ENCODE measurements at places on chromosomes 16 and 17.

- DNase-seq: peak; percentile 47
These were observed 1.3 kb downstream of the TUBB3 start for GRCh38 chr16:89924297-89924924.

DNA sequence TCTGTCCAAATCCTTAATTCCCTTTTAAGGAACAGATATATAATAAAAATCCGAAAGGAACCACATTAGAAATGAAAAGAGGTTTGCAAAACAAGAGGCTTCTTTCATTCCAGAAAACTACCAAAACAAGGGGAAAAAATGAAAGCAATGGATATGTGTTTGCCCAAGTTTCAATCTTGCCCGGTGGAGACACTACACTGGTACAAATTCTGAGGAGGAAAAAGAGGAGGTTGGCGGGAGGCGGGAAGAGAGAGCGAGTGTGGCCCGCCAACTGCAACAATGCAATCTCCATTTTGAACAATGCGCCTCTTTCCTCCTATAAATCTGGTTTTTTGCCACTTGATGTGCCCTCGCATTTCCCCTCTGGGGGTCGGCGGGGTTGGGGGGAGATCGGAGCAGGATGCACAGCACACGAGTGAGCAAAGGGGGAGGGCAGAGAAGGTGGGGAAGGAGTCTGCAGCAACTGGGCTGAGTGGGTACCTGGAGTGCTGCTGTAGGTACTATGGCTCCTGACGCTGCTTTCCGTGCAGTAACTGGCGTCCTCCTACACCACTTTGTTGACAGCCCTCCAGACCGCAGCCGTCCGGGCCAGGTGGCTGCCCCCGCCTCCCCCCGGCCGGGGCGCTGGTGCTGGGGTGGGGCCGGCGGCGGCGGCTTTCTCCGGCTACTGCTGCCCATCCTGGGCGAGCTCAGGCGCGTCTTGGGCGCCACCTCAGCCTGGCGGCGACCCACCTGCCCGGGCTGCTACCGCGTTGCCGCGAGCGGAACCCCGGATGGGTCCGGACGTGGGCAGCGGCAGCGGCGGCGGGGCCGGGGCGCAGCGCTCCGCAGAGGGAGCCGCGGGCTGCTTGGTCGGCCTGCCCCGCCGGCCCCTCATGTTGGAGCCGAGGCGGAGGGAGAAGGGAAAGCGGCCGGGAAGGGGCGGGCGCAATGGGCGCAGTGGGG, 93.8 kb upstream of the PLEKHM1 start:
- DNase-seq: no peak

DNA sequence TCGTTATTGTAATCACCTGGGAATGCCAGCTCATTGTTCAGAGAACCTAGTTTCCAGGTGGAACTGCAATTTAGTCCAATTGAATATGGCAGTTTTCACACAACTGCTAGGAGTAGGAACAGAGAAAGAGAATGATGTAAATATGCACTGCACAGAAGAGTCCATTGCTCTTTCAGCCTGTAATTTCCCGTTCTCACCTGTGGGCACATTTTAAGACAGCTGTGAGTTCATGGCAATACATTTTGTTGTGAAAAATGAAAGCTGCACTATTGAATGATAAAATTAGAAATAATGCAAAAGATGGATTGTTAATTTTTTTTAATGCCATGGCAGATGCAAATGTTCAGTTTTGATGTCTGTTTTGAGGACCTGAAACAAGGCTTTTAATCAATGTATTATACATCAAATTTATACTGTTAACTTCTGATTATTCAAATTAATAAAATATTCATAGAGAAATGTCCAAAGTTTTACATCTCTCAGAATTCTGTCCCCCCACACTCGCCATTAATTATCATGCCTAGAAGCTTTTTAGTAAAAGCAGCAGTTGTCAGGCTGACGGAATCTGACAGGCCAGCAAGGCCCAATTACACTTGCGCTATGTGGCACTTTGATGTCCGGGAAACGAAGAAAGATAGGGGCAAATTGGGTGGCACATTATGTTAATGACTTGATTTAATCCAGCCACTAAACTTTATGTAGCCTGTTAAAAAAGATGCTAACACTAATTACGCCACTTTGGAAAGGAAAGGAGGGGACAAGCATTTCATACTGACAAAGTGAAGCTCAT, 72.2 kb downstream of the RPGRIP1L start:
- no peak for DNase-seq

- no peak for DNase-seq
These were observed 164.1 kb downstream of the CMIP start for GRCh38 chr16:81608523-81609209.

- DNase-seq: peak; percentile 21
These were observed 331 bp upstream of the CCDC92B start for GRCh38 chr17:2749784-2750181.

GRCh38 chr17:27414271-27414670, 42.0 kb upstream of the KSR1 start:
- DNase-seq: no peak

DNA sequence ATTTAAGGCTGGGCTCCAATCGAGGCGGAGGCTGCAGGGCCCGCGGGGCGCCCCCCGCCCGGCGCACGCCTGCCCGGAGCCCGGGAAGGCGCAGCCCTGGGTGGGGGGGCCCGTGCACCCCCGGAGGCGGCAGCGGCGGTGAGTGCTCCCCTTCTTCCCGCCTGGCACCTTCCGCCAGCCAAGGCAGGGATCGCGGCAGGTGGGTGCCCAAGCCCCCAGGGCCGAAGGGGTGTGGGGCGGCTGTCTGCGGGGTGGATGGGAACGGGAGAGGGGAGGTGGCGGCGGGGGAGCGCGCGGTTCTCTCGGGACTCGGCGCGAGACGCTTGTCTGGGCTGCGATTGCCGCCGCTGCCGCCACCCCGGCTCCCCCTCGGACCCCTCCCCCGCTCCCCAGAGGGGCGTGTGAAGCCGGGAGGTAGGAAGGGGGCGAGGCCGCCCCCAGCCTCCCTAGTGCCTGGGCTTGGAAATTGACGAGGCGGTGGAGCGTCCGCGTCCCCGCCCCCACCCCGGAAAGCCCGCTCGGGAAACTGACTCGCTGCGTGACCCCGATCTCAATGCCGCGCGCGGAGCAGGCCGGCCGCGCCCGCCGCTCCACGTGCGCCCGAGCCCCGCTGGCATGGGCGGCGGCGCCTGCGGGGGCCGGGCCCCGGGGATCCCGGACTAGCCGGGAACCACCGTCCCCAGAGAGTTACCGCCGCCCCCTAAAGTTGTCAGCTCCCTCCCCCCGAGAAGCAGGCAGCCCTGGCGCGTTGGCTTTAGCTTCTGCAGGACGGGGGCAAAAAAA, 231.5 kb downstream of the MRTFB start:
- no peak for DNase-seq

GRCh38 chr17:62963296-62963695, 2.7 kb upstream of the TANC2 start:
- no peak for DNase-seq

DNA sequence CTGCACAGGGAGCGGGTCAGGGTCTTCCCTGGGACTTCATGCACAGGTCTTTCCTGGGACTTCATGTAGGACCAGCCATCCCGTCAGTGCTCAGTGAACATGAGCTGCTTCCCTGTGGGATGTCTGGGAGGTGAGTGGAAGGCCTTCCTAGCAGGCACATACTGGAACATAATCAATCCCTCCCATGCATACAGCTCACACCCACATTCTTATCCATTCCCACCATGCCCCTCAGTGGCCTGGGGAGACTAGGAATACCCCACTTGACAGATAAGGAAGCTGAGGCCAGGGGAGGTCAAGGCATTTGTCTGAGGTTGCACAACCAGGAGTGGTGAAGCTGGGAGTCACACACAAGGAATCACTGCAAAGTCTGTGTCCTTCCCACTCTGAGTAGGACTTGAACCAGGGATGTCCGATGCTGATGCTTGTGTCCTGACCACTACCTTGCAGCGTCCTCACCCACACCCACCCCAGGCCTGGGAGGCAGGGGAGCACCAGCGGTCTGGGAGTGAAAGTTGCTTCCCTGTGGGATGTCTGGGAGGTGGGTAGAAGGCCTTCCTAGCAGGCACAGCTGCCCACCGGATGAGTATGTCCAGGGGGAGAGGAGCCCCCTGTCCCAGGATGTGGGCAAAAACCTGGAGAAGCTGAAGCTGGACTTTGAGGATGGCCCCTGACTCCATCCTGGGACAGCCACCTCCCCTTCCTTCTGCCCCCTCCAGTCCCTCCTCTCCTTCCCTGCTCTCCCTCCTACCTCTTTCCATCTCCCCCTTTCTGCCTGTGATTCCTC, 1.0 kb upstream of the NLRC5 start:
- no peak for DNase-seq

GRCh38 chr17:35476283-35476820, 27.8 kb upstream of the SLFN13 start:
- DNase-seq: no peak

GRCh38 chr17:7379134-7379533, 1.8 kb upstream of the TNK1 start:
- no peak for DNase-seq

DNA sequence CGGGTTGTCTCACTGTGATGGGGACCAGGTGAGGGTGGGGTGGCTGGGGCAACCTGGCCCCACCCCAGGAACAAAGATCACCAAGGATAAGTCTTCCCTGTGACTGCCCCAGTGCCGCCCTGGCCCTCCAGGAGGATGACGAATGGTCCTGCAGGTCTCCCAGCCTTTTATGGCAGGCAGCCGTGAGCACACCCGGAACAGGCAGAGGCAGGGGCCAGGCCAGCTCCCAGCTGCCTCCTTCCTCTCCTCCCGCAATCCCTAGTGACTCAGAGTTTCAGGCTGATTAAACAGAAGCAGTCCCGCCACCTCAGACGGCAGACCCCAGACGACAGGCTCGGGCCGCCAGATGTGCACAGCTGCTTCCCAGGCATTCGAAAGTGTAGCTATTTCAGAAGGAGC, 13.3 kb downstream of the JUP start:
- no peak for DNase-seq

- DNase-seq: no peak
These were observed 1.7 kb downstream of the ANKS4B start for GRCh38 chr16:21235199-21235585.

GRCh38 chr17:7258731-7259554, 3.3 kb downstream of the CLDN7 start:
- DNase-seq: no peak

DNA sequence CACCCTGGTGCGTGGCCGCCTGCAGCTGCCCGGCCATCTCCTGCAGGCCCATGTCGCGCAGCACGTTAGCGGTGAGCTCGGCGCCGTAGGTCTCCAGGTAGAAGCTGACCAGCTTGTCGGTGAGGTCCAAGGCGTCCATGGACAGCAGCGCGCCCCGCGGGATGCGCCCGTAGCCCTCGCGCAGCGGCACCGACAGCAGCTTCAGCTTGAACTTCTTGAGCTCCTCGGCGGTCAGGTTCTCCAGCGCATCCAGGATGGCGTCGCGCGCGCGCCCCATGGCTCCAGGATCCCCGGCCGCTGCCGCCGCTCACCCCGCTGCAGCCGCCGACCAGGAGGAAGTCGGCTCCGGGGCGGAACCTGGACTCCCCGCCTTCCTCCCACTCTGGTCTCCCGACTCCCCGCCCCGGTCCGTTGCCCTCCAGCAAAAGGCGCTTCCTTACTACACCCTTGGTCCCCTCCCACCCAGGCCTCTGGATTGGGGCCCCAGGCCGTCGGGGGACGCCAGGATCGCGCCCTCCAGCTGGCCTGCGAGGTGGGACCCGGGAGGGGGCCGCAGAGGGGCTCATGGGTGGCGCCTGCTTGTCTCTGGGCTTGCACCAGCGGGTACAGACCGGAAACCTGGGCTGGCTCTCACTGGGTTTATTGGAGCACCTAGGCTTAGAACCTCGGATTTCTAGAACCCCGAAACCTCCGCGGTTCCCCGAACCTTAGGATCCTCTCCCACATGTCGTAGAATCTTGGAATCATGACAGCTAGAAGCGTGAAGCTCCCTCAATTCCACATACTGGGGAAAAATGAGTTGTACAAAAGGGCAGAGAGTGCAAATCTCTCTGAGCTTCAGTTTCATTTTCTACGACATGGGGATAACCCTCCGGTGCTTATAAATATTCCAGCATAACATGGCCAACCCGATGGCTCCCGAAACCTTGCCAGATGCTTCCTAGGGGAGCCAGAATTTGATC, at the start of gene PYCARD:
Gene PYCARD, minus strand, starts transcription at position 347 of the 962 bp plus-strand sequence. Its CDS starts 70 bp downstream, at position 277.
- no peak for DNase-seq

DNA sequence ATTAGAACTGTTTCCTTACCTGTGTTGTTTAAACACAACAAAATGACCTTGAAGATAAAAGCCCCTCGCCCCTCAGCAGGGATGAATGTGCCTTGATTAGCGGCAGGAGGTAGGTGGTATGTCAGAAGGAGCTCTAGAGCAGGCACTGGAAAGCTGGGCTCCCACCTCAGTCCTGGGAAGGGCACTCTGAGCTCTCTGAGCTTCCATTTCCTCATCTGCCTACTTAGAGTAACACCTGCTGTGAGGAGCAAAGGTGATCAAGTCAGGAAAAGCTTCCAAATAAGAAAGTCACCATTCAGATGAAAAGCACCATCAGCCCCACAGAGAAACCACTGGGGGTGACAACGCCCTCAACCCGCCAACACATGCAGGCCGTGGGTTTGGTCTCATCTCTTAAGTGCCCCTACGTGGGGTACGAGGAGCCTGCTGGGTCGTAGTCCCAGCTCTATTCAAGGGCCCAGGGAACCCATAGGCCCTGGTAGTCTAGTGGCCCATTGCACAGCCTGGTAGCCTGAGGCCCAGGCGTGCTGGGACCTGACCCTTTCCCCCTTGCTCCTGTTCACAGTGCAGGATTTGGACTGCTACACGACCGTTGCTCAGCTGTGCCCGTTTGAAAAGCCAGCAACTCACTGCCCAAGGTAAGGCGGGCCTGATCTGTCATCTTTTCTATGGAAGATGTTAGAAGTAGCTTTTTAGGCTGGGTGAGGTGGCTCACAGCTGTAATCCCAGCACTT, 57.3 kb downstream of the CRISPLD2 start:
- no peak for DNase-seq

GRCh38 chr17:42632949-42633444, 23.5 kb downstream of the TUBG1 start:
- no peak for DNase-seq

GRCh38 chr17:77140166-77140877, 447 bp upstream of the SEC14L1 start:
- peak; percentile 93 for DNase-seq

DNA sequence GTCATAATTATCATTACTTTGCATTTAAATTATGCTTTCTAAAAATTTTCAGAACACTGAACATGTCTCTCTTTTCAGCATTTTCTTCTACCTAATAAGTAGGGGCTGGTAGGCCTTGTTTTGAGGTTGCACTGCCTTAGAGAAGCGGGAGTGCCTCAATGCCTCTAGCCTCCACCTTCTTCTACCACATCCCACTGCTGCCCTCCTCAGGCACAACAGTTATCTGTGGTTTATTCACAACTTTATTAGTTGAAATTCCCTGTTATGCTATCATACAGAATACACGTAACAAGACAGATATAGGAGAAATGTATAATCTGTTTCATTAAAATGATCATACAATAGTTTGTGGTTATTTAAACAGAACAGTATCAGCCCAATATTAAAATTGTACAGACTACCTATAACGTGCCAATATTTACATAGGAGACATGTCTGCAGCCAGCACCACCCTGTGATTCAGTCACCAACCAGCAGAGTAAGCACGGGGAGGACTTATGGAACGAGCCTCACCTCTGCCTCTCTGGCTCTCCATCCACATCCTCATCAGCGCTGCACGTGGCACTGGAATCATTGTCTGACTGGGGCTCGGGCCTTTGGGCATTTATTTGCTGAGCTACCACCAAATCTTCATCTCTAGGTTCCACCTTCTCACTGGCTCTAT, 101.2 kb downstream of the TTC19 start:
- no peak for DNase-seq

- DNase-seq: no peak
These were observed 60.6 kb downstream of the KPNA2 start for GRCh38 chr17:68096111-68096510.

GRCh38 chr16:86877108-86877507, 298.8 kb downstream of the FOXL1 start:
- DNase-seq: no peak

- DNase-seq: no peak
These were observed 40.3 kb upstream of the TOB1 start for GRCh38 chr17:50906443-50906842.
